ENCODE measurements at places on chromosomes 3 and 15. TPM values are rescaled to one million over a fixed set of nuclear protein-coding genes. Genes with fewer than 3 reads are reported as not detected.
A peak's percentile ranks its signal among the peaks of the same experiment; 100 is the strongest.

- no peak for DNase-seq
Observed at GRCh38 chr15:38085114-38085513, 150.7 kb downstream of the TMCO5A start.

GRCh38 chr3:140832883-140833282, 108.8 kb upstream of the SLC25A36 start:
- no peak for DNase-seq

DNA sequence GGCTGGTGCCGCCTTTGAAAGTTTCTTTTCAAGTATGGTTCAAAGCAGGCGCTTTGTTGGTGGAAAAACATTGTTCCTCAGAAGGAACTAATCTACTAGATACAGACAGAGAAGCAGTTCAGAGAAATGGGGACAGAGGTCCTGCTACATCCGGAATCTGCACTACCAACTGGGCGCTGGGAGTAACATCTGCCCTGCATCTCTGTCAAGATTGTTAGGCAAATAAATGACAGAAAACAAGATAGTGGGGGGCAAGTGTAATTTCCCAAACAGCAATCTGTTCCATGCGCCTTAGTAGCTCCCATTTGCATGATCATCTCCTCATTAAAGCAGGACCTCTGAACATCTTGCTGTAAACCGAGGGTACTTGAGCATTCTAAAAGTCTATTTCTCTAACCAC, 17.4 kb downstream of the TLE3 start:
- no peak for DNase-seq

GRCh38 chr15:100192097-100193080, 149.4 kb downstream of the ADAMTS17 start:
- no peak for DNase-seq

SLITRK3 gene
- 31.7 TPM for total RNA-seq

DNA sequence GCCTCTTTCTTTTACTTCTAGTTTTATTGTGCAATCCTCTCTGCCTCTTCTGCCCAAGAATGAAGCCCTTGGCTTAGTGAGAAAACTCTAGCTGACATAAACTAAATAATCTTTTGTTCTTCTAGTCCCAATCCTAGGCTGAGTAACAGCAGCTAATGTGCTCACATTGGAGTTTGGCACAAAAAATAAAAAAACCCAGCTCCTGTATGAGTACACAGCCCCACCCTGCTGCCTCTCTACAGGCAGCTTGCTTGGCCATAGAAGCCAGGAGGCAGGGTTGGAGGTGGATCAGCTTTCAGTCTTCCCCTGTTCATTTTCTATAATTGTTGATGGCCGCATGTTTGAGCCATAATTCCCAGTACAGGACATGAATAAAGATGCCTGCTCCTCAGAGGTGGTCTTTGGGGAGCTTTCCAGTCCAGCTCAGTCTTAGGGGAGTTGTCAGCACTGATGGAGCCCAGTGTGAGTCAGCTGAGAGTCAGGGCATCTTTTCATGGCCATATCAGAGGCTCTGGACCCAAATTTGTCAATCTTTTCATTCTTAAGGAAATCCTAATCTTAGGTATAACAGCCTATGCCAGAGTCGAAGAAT, 46.7 kb downstream of the RTP1 start:
- no peak for DNase-seq

DNA sequence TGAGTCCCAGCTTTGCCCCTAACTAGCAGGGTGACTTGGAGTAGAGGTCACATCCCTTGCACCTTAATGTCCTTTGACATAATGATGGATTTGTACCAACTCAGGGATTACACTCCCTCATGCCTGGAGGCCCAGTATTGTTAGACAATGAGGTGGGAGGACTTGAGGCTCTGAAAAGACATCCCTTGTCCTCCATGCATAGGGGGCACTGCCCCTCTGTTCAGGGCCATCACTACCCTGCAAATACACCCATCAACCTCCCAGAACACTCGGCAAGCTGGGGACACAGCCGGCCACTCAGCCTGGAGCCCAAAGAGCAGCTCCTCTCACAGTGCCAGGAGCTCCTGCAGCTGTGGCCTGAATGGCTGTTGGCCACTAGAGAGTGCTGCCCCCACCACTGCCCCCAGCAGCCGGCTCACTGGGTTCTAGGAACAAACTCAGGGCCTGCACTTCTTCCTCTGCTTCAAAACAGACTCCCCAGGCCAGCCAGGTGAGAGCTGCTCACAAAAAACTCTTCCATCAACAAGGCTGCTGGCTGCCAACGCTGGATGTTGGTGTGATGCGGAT, 90.2 kb downstream of the GABRB3 start:
- no peak for DNase-seq

MYO1E gene
- total RNA-seq = 23.3 TPM

LNP1 gene
- total RNA-seq = not detected

CHRFAM7A gene
- total RNA-seq = 4.5 TPM

PLA2G4F gene
- 0.29 TPM for total RNA-seq

- DNase-seq = no peak
Observed at GRCh38 chr3:150362515-150363302, 45.4 kb upstream of the TSC22D2 start.

GRCh38 chr15:25690673-25691543, 172.2 kb downstream of the ATP10A start:
- DNase-seq = peak; percentile 23

DNA sequence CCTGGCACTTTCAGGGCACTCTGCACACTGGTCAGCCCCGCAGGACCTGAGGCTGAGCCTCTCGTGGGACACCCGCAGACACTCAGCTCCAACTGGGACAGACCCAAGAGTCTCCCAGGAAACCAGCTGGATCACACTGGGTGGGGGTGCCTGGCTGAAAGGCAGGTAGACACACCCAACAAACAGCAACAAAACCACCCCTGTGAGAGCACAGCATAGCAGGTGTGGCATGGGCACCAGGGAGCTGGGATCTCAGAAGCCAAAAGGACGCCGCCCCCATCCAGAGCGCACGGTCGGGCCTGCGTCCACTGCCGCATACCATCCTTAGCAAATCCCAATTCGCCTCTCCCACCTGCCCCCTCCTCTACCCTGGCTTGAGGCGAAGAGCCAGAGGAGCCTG, 154.2 kb upstream of the LINGO1 start:
- DNase-seq = no peak

- DNase-seq = no peak
Observed at GRCh38 chr3:79930196-79930595, 162.4 kb upstream of the ROBO1 start.

DNA sequence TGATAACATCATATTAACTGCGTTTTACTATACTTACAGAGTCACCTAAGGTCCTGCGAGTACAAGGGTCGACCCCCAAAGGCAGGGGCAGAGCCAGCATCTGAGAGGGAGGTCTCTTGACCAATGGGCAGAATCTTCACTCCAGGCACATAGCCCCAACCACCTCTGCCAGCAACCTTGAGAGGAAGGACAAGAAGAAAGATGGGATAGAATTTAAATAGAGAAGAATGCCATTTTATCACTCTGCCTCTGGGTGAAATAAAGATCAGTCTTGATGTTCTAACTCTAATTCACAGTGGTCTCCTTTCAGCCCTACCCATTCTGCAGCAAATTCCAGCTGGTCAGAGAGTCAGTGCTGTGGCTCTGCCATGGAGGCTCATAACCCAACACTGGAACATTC, 26.5 kb downstream of the KNG1 start:
- DNase-seq = no peak

DNA sequence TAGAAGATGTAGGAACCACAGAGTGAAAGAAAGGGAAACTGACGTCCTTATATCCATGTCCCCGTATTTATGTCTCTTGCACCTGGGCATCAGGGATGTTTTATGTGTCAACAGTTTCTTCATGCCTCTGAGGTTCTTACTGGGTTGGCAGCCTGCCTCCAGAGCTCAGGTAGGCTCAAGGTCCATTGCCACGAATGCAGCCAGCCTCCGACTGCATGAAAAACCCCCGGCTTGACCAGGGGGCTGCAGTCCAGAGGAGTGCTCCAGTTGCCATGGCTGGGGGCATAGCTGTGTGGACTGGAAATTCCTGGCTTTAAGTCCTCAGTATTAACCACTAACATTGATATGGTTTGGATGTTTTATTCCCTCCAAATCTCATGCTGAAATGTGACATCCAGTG, 2.8 kb upstream of the CSPG5 start:
- DNase-seq = no peak

- DNase-seq = no peak
Observed at GRCh38 chr15:46589088-46589487, 954.3 kb downstream of the SQOR start.

GCHFR gene
- total RNA-seq = 57.4 TPM

DNA sequence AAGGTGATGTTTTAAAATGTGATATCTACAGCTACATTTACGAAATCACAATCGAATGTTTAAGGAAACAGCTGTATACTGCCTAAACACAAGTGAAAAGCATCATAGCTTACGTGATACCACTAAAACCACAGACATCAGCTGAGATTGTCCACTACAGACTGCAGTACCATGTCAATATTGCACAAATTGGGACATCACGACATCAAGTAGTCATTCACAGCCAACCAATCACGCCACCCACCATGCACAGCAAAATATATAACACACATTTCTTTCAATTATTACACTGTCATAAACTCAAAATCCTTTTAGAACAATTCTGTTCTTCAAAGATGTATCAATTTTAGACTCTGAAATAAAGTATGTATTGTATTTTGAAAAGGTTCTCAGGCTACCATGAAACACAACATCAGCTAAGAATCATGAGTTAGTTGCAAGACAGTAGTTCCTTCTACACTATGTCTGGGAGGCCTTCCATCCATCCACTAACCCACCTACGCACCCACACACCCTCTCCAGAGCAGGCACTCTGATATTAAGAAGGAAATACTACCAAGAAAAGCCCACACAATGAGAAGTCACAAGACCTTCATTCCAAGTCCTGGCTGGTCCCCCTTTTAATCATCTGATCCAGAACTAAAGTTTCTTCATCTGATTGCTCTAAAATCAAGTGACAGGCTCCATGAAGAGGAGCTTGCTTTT, 3.1 kb downstream of the DMXL2 start:
- DNase-seq = no peak

CELSR3 gene
- total RNA-seq = under 0.01 TPM

GRCh38 chr3:185537369-185537970, 14.9 kb downstream of the LIPH start:
- no peak for DNase-seq

DNA sequence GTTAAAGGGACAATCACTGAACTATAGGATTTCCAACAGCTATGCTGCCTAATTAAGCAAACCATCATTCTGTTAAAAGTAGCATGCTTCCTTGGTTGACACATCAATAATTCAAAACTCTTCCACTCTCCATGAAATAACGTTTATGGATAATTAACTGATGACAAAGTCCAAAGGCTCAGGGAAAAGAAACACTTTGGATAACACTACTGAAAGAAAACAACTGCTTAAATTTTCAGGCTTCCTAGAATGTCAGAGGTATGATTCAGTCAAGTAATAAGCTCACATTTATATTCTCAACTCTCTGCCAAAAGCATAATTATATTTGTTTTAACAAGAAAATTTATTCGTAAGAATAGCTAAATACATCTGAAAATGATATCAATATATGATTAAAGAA, 49.6 kb downstream of the WDR72 start:
- DNase-seq = no peak

RHOV gene
- total RNA-seq = not detected

DNA sequence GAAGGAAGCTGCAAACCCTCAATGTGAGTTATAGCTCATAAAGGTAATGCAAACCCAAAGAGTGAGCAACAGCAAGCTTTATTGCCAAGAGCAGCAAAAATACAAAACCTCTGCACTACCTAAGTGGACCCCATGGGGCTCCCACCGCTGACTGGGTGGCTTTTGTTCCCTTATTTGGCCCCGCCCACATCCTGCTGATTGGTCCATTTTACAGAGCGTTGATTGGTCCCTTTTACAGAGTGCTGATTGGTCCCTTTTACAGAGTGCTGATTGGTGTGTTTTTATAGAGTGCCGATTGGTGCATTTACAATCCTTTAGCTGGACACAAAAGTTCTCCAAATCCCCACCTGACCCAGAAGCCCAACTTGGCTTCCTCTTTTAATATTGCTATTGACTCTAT, 154.5 kb upstream of the NSMCE3 start:
- no peak for DNase-seq

- no peak for DNase-seq
Observed at GRCh38 chr15:63870043-63870394, 36.3 kb upstream of the HERC1 start.

GRCh38 chr15:63178034-63178433, 11.4 kb upstream of the RAB8B start:
- no peak for DNase-seq

DNA sequence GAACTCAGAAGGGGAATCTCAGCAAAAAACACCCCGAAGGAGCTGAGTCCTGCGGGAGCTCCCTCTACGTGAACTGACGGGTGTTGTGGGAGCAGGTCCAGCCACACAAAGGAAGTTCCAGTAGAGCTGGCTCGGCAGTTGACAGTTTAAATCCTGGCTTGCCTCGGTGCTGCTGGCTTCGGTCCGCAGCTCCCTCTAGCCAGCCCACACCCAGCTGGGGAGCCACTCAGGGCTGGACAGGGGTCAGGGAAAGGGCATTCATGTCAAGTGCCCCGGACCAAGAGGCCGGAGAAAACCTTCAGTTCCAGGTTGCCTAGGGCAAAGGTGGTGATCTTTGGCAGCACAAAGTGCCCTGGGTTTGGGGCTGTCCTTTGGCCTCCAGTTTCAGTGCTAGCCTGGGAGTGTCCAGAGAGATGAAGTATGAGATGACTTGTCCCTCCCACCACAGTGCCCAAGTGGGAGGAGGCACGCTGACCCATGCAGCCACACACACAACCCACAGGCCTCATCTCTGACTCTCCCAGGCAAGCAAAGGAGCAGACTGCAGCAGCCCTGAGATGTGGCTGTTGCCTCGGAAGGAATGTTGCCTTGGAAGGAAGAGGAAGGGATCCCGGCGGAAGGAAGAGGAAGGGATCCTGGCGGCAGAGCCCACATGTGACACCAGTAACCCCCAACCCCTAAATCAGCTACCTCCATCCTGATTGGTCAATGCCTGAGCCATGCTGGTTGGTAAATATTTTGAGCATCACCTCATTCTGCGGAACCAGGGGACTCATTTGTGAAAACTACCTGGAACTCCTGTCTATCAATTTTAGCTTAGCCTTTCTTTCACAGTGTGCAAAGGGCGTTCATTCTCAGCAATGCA, 13.9 kb upstream of the ANPEP start:
- peak; percentile 55 for DNase-seq

DNA sequence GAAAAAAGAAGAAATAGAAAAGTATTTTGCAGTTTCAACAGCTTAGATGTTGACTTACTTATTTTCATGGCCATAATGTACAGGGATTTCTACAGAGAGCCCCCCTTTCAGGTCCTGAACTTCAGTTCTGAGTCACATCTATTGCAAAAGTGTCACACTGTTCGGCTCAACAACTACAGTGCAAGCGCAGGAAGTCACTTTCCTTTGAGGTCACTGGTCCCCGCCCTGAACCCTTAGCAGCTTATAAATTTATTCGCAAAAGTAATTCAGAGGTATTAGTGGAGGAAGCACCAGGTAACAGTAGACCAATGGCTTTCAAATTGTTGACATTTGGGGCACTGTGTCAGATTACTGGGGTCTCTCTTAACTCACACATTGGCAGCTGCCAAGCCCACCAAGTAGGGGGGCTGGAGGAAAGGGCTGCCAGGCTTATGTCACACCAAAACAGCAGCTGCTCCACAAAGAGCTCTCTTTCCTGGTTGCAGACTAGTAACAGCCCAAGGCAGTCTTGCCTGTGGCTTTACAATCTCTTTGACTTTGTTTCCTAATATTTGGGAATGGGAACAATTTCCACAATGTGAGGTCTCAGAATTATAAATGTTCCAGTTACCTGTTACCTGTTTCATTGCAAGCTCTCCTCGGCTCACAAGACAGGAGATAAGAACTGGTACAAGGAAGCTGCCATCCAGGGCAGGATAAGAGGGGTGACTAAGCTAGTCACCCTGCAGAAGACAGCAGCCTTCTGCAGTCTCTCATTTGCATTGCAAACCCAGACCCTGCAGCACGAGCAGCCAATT, 130.2 kb upstream of the STRIT1 start:
- DNase-seq = no peak
